ENCODE measurements at places on chromosomes 1 and 21. TPM values are rescaled to one million over a fixed set of nuclear protein-coding genes. Genes with fewer than 3 reads are reported as not detected.

ADAM30 gene
- total RNA-seq: not detected

- no peak for DNase-seq
Observed at GRCh38 chr21:29725025-29725736, 214.6 kb downstream of the GRIK1 start.

DNA sequence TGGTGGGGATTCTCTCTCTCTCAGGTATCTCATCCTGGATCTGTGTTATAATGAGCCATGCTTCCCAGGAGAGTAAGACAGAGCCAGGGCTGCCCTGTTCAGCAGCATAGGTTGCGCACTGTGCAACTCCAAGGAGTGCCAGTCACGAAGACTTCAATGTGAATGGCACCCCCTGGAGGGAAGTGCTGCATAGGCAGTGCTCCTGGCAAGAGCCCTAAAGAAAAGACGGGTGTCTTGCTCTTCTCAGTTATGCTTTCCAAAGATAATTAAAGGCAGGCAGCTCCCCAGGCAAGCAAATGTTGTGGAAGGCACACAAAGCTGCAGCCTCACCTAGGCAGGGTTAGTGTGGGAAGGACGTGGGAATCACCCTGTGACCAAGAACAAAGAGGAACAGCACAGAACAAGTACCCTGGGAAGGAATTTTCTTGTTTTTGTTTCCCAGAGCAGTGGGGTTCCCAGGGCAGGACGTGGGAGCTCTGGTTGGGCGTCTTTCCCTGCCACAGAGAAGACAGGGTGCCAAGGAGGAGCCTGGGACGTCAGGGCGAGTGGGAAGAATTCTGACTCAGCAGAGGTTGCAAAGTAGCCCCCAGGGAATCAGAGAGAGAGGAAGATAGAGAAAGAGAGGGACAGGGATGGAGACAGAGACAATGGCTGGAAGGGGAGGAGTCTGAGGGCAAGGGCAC lies 120.9 kb downstream of the KCNN3 start:
- DNase-seq: peak; percentile 79

DNA sequence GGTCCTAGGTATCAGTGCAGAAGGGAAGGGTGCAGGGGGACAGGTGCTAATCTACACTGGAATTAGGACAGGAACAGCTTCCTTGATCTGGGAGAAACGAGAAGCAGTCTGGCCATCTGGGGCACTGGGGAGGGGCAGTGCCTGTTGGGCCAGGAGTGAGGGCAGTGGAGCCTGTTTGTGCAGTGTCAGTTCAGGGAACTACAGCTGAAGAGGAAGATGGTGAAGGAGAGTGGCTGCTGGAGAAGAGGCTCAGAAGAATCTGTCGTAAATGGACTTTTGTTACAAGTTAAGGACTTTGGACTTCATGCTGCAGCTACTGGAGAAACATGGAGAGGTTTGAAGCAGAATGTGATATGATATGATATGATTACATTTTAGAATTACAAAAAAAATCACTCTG lies 3.2 kb upstream of the TNFSF4 start:
- peak; percentile 51 for DNase-seq

IARS2 gene
- 51.9 TPM for total RNA-seq

DNA sequence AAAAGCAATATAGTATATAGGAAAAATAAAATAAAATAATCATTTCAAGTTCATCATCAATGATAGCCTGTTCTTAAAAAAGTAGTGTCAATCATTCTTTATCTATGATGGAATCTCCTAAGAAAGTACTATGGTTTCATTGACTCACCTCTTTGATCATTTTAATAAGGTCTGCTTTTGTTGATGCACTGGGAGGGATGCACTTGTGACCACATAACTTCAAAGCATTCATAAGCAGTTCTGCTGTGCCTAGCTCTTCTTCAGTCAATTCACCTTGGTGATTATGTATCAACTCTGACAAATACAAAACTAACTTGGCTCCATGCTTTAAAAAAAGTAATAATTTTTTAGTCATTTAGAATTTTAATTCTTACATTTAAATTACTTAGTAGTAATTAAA lies 84.8 kb upstream of the GNG4 start:
- no peak for DNase-seq

Measured in HT-29 (cell line).